Activated effector memory CD4-positive, alpha-beta T cell treated with anti-CD3 and anti-CD28 coated beads, Interleukin-2, amount 50 U/mL, for 16 hours (primary cell): ENCODE measurements at places on chromosomes 6 and 20.

DNA sequence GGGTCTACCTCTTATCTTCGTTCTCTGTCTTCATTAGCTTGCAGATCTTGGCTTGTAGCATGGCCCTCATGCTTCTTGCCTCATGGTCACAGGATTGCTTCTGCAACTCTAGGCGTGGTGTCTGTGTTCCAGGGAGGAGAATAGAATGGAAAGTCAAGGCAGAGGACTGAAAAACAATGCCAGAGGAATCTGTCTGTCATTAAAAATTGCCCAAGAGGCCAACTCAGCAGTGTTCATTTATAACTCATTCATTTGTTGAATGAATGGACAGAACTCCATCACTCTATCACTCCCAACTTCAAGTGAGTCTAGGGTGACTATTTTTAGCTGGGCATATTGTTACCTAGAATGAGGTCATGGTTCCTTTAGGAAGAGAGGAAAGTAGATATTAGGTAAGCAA, 179.6 kb downstream of the UST start:
- DNase-seq, result no peak

GRCh38 chr6:12232339-12232738, 57.8 kb upstream of the EDN1 start:
- DNase-seq, result no peak

- DNase-seq, result no peak
Observed at GRCh38 chr6:165985806-165986299, 181.8 kb downstream of the TBXT start.

DNA sequence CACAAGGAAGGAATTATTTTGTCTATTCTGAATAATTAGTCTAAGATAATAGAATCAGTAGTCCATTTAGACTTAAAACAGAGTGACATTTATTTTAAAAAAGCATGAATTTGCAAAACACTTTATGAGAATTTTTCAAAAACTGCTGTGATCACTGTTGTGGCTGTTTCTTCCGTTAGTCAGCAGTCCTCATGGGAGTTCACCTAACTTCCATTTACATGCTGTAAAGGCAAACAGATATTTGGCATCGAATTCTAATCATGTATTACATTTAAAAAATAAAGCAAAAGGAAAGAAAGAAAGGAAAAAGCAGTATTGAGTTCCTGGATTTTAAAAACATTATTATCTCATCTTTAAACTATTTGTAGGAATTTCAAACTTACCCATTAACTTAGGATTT, 111.8 kb downstream of the MTHFD1L start:
- DNase-seq, result no peak

DNA sequence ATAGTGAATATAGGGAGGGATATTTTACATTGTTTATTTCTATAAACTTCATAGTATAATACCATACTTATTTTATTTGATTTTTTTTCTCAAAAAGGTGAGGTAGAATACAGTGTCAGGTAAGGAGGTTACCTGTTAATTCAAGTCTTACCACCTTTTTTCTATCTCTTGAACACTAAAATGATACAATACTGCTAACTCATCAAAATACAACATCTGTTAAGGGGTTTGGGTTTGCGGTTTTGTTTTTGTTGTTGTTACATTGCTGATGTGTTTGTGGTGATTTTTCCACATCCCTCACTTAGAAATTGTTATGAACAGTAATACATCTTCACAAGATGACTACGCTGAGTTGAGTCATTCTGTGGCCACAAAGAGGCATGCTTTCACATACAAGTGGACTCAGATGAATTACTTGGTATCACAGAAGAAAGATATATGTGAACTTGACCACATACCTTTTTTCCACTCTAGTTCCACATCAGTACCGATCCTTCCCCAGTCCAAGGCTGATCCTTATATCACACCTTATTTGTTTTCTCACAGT, 139.4 kb upstream of the ID4 start:
- no peak for DNase-seq

- no peak for DNase-seq
Observed at GRCh38 chr6:6085928-6086668, 79.4 kb upstream of the NRN1 start.

- peak; percentile 82 for DNase-seq
Observed at GRCh38 chr20:45823949-45824835, 2.9 kb downstream of the TNNC2 start.

GRCh38 chr20:44495257-44495656, 19.6 kb downstream of the TTPAL start:
- DNase-seq, result no peak

DNA sequence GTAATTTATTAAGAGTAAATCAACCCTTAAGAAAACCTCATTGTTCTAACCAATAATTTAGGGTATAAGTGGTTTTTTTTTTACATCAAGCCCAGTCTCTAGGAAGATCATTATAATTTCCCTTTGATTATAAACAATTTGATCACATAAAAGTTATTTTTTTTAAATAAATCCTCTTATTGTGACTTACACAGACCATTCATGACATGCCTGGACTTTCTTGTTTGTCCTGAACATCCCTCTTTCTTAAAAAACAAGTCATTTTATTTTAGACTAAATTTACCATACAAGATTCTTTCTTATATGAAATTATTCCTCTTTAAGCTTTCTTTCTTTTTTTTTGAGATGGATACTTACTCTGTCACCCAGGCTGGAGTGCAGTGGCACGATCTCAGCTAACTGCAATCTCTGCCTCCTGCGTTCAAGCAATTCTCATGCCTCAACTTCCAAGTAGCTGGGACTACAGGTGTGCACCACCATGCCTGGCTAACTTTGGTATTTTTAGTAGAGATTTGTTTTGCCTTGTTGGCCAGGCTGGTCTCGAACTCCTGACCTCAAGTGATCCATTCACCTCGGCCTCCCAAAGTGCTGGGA, 53.6 kb upstream of the AGPAT4 start:
- no peak for DNase-seq

GRCh38 chr20:33688938-33689424, 2.8 kb upstream of the E2F1 start:
- DNase-seq, result no peak

DNA sequence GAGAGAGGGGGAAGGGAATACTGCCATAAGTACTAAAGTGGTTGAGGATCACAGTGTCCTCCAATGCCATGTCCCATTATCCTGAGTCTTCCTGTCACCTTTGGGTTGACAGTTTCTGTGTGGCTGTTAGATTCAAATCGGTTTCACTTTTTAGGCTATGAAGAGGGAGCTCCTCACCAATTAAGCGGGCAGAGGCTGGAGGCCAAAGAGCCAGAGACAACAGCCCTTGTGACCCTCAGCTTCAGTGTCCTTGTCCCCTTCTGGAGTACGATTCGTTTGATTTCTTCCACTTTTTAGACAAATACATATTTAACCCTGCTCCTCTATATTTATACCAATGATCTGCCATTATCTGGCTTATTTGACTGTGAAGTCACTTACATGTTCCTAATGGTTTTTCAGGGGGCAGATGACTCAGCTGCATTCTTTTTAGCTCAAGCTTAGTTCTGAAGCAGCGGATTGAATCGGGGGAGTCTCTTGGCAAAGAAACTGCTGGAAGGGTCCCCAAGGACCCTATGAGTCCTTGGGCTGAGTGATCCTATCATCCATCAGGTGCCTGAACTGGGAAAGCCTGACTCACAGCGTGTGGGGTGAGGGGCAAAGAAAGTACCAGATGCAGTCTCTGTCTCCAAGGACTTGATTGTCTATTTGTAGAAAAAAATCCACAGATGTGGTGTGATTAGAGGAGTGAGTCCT, 18.2 kb downstream of the FERMT1 start:
- no peak for DNase-seq

DNA sequence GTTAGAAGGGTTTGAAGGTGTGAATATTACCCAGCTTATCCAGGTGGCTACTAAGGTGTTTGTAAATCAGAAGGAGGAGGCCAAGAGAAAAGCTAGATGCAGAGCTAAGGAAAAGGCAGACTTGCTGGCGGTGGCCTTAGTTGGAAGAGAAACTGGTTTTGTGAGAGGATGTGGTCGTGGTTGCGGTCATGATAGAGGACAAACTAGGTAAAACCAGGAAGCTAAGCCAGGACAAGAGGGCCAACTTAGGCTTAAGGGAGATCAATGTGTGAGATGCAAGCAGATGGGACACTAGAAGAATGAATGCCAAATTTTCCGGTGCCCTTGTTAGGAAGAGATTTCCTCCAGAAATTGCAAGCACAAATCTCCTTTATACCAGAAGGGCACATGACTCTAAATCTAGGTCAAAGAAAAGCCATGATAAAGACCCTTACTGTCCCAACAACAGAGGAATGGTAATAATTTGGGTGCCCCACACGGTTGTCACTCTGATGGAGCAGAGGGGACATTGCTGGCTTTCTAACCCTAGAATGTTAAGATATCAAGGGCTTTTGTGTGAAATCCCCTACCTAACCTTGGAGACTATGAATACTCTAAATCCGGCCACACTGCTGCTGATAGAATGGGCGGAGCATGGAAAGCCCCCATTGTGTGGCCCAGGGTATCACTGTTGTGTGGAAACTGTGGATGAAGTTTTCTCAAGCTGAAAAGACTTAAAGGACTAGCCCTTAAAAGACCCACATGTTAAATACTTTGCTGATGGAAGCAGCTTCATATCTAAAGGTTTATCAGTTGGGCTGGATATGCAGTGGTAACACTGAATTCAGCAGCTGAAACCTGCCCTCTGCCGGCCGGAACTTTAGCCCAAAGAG, 7.8 kb downstream of the IL22RA2 start:
- DNase-seq, result peak; percentile 74

GRCh38 chr20:38446441-38447209, 11.5 kb upstream of the SNHG17 start:
- DNase-seq, result peak; percentile 97

DNA sequence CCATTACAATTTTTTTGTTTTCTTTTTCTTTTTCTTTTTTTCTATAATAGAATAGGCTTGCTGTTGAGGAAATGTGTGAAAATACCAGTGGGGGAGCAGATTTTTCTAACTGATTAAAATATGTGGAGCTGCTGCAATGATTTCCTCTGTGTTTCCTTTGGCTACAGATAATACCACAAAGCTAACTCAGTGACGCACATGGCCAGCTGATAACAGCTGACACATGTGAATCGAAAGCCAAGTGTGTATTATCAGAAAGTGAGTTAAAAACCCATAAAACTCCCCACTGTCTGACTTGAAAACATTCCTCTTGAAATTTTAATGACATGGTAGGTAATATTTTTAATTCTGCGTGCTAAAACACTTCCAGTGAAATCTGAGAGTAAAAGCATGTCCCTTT, 70.8 kb upstream of the AHI1 start:
- DNase-seq, result peak; percentile 66

DNA sequence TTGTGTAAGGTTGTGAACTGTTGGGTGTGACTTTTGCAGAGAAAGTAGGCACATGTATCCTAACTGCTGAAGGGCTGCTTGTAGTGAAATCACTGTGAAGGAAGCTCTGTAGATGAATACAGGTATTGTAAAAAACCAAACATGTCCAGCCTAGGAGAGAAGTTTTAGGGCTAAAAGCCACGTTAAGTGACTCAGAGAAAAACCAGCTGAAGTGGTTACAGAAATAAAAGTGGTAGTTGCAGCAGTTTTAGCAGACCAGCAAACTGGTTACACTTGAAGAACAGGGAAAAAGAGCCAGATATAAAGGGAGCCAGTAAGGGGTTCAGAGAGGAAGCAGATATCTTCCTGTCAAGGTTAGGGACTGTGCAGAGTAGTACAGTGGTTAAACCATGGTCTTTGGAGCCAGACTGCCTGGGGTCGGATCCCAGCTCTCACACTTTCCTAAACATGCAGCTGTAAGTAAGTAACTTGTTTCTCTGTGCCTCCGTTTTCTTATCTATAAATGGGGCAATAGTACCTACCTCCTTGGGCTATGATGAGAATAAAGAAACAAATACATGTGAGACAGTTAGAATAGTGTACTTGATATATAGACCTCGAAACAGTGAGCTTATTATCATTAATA, 33.8 kb upstream of the RNF8 start:
- DNase-seq, result no peak

DNA sequence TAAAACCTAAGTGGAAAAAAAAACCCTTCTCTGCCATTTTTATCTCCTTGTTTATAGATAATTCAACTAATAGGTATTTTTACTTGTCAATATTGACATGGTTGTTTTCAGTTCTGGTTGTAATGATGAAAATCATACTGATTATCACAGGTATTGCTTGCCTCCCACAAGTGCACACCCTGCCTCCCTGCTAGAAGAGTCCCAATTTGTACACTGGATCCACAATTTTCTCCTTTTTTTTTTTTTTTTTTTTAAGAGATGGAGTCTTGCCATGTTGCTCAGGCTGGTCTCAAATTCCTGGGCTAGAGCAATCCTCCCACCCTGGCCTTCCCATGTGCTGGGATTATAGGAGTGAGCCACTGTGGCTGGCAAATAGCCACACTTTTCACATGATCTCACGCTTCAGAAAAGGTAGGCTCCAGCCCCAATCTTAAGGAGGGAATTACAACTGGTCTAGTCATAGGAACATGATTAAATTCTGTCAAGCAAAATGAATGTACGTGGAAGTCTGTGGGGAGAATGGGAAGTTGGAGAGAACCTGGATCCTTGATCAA, 12.3 kb downstream of the DYNLT2 start:
- no peak for DNase-seq

GRCh38 chr6:23650676-23651075, 475.3 kb upstream of the NRSN1 start:
- no peak for DNase-seq

GRCh38 chr6:139239064-139239463, 52.7 kb downstream of the TXLNB start:
- no peak for DNase-seq

- no peak for DNase-seq
Observed at GRCh38 chr6:142395768-142396231, 94.0 kb downstream of the ADGRG6 start.

DNA sequence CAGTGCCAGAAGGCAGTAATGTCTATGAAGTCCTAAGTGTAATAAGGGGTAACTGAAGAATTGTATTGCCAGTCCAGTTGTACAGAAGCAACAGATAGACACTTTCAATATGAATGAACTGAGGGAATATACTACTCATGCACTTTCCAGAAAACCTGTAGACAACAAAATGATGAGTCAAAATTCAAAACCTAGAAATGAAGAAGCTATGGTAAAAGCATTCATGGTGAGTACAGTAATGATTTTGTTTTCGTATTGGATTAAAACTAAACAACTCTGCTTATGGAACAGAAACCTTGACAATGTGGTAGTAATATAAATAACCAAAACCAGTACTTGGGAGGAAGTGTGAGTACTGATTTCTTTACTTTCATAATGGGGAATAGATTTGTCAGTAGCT, 35.0 kb downstream of the ARMC2 start:
- DNase-seq, result no peak

DNA sequence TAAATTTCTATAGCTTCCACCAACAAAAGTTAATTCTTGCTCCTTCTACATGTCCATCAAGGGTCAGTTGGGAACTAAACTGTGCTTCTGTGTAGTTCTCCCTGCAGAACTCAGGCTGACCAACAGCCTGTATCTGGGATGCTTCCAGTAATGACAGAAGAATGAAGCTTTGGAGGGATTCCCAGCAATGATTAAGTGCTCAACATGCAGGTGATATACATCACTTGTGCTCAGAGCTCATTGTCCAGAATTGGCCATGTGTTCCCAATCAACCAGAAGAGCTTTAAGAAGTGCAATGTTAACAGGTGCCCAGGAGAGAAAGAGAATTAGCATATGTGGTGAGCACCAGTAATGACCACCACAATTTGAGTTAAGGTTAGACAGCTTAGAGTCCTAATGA, 37.4 kb upstream of the SNRPB2 start:
- DNase-seq, result no peak
